ENCODE measurements at places on chromosomes 4 and X. TPM values are rescaled to one million over a fixed set of nuclear protein-coding genes. Genes with fewer than 3 reads are reported as not detected.

SPINK2 gene
- total RNA-seq: not detected

TRIM60 gene
- total RNA-seq: not detected

ZNF711 gene
- 3.5 TPM for total RNA-seq

SPANXD gene
- not detected for total RNA-seq

EOLA2 gene
- total RNA-seq: 11.7 TPM

BST1 gene
- total RNA-seq: 35.6 TPM

TMEM187 gene
- total RNA-seq: 2.7 TPM

FAM47E gene
- 0.26 TPM for total RNA-seq

GRCh38 chr4:995311-996026 is 2.3 kb upstream of the SLC26A1 start:
- DNase-seq: no peak

DNA sequence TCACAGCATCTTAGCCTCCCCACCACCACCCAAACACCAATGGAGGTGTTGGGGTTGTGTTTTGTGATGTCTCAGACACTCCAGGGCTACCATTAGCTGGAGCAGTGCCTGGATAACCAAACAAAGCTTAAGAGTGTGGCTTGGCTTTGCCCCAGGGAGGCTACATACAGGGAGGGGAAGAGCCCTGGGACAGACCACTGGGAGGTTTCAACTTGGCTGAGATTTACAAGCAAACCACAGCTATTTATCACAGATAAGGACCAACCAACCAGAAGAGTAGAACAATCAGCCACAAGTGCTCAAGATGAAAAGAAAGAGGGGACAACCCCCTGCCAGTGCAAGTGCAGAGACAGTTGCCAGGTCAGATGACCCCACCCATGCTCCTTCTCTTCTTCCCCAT is 24.1 kb downstream of the SOX3 start:
- no peak for DNase-seq

- DNase-seq: no peak
These were observed 1616.1 kb downstream of the C4orf33 start for GRCh38 chr4:130712038-130712437.

- no peak for DNase-seq
These were observed 741 bp downstream of the HGFAC start for GRCh38 chr4:3442460-3442958.

- no peak for DNase-seq
These were observed 40.8 kb upstream of the GRPEL1 start for GRCh38 chr4:7108660-7109059.

DNA sequence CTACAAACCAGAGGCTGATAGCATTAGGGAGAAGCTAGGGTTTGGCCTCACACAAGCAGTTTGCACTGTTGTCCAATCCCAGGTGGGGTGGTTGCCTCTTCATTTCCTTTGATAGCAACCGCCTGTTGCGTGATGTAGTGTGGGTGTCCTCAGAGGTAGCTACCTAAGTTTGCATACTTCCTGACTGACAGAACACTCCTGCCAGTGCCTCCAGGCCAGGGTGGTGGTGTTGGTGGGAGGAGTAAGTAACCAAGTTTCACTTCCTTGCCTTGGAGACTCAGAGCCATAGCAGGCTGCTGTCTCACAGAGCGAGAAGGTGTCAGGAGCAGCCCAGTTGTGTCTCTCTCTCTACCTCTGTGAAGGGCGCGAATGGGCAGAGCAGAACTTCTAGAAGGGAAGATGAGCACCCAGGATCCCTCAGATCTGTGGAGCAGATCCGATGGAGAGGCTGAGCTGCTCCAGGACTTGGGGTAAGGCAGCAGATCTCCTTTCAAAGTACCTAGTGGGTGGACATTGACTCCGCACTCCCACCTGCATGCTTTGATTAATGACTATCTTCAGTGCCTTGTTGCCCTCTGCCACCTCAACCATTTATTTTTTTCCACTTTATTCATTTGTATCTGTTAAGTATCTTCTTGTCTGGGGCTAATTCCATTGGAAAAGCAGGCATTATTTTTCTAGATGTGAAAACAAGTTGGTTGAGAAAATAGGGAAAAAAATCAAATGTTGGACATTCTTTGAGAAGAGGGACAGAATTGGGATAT is at the start of gene DAPP1:
Gene DAPP1 (plus strand): TSS at position 283 of the 764 bp plus-strand sequence. CDS start 87 bp downstream, at position 370.
- no peak for DNase-seq

- no peak for DNase-seq
These were observed 139.9 kb upstream of the ZIC3 start for GRCh38 chrX:137425986-137426385.

- DNase-seq: no peak
These were observed 52.9 kb upstream of the TRPC5OS start for GRCh38 chrX:111823128-111823527.

GRCh38 chr4:78320349-78320935 is 231.1 kb upstream of the ANXA3 start:
- DNase-seq: no peak

DNA sequence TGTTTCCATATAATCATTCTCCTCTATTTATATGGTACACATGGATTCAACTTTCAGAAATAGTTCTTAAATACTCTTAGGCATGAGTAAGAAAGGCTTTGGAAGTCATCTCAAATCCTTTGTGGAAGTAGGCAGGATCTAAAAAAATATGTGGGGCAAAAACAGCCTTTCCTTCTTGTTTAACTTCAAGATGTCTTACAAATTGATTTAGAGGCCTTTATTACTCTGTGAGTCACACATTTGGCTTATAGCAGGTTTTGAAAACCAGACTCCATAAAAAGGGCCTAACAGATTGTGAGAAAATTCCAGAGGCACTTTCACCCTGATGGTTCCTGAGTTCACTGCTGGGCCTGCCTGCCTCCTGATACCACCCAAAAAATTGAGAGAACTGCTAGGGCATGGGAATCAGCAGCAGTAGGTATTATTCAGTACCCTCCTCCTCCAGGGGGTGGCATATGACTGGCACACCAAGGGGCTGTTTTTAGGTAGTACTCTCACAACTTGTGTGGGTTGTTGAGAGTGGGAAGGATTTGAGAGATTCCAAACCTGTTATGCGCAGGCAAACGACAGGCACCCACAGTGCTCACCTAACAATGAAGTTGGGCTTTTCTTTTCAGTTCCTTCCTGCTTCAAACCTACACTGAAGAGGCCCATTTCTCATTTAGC is 162.7 kb upstream of the MBNL3 start:
- DNase-seq: no peak

- no peak for DNase-seq
These were observed 29.6 kb downstream of the NOP14 start for GRCh38 chr4:2933566-2934076.

DNA sequence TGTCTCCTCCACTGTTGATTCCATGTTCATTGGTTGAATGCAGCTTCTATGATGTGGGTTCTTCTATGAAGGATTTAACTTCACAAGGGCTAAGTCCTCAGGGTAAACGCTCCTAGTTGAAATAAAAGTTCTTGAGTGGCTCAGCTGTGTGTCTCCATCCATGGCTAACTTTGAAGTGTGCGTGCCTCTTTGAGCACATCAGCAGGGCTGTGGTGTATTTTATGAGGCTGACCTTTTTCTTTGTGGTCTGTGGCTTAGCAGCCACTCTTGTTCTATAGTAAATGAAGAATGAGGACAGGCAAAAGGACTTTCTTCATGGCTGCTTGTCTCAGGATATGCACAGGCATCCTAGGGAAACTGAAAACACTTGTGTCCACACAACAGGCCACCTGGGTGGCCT is 88.5 kb downstream of the KIT start:
- no peak for DNase-seq

GRCh38 chrX:137426695-137427425 is 139.1 kb upstream of the ZIC3 start:
- no peak for DNase-seq

GRCh38 chr4:80608281-80608980 is 272.9 kb downstream of the CFAP299 start:
- DNase-seq: no peak

- DNase-seq: no peak
These were observed 48.1 kb upstream of the S100G start for GRCh38 chrX:16601885-16602284.

DNA sequence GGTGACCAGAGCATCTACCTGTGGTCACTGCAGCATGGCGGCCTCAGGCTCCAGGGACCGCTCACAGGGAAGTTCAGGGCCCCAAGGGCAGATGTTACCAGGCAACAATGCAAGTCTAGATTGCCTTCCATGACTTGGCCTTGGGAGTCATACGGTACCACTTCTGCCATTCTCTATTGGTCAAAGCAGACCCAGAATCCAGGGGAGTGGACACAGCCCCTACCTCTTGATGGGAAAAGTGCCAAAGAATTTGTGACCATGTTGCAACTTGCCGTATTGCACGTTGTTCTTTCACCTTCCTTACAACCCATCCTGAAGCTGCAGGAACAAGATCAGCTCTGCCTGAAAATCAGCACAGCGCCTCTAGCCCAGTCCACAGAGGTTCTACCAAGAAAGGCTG is 111.1 kb downstream of the IRF2 start:
- DNase-seq: no peak

DNA sequence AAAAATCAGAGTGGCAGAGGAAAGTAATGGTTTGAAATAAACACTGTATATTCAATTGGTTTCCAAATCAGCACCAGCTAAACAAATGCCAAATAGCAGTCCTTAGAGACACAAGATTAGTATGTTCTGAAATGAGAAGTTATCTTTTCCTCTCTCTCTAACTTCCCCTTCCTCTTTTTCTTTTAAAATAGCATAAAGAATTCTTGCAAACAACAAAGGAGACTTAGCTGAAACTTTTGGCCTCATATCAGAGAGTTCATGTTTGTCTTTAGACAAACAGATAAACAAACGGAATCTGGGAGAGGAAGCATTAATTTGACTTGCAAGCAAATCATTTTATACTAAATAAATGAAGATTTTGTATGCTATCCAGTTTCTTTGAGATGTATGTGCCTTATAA is 399.0 kb downstream of the GBA3 start:
- DNase-seq: no peak

GRCh38 chrX:132037479-132037993 is 14.4 kb downstream of the STK26 start:
- DNase-seq: no peak

DNA sequence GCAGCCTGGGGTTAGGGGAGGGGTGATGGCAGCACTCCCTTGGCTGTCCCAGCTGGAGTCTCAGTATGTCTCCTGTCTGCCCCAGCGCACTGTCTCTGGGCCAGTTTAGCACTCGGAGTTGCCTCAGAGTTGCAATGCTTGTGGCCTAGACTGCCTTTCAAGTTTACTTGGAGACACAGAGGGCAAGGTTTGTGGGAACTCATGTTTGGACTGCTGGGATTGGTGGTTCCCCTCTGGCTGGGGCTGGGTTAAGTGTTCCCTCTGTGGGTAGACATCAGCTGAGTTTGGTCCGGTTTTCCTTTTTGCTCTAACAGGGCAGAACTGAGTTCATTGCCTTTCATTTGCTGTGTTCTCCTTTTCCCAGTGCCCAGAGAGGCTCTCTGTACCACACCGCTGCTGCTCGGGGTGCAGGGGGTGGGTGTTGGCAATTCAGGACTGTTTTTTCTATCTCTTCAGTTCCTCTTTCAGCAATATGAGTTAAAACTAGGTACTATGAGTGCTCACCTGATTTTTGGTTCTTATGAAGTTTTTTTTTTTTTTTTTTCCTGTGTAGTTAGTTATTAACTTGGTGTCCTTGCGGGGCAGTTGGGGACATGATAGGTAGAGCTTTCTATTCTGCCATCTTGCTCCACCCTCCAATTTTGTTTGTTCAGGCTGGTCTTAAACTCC is 17.2 kb downstream of the RAB33B start:
- no peak for DNase-seq

- no peak for DNase-seq
These were observed 69.7 kb downstream of the ARAP2 start for GRCh38 chr4:36174570-36174969.
